ENCODE measurements at places on chromosomes 12 and 14.

GRCh38 chr12:12088147-12088546, 17.4 kb downstream of the BCL2L14 start:
- no peak for DNase-seq

DNA sequence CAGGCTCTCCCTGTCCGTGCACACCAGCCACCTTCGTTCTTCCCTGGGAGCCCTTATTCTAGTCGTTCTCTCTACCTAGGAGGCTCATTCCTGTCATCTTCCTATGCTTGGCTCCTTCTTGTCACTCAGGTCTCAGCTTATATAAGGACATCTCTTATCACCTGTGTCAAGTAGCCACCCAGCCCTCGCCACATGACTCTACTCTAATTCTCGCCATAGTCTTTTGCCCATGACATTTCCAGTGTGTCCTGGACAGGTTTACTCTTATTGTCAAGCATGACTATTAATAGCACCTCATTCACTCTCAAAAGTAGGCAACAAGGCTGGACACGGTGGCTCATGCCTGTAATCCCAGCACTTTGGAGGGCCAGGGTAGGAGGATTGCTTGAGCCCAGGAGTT, 175.7 kb upstream of the NUDT4 start:
- DNase-seq: no peak

DNA sequence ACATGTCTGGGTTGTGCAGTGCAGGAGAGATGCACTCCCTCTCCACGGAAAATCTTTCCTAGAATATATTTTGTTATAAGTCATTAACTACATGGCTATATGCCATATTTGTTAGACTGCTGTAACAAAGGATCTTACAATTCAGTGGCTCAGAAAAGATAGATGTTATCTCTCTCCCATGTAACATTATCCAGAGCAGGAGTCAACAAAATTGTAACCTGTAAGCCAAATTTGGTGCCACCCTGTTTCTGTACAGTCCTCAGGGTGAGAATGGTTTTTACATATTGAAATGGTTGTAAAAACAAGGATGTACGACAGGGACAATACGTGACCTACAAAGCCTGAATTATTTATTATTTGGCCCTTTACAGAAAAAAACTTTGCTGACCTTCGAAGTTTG, 155.5 kb downstream of the KIF21A start:
- DNase-seq: no peak

- DNase-seq: peak; percentile 60
Observed at GRCh38 chr14:51006781-51007211, 62.5 kb upstream of the PYGL start.
